ENCODE measurements at places on chromosomes 11 and 22. TPM values are rescaled to one million over a fixed set of nuclear protein-coding genes. Genes with fewer than 3 reads are reported as not detected.

The SLC6A5 gene
- polyA plus RNA-seq, result 0.21 TPM

DNA sequence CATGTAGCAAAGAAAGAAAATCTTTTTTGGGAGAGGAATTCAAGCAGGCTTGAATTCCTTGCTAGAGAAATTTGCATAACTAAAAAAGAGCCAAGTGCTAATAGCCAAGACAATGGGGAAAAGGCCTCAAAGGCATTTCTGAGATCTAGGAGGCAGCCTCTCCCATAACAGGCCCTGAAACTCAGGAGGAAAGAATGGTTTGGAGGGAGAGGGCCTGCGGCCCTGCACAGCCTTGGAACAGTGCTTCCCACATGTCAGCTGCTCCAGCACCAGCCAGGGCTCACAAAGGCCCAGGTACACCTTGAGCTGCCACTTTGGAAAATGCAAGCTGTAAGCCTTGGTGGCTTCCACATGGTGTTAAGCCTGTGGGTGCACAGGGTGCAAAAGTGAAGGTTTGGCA is 55.5 kb upstream of the TSPAN18 start:
- no peak for DNase-seq

DNA sequence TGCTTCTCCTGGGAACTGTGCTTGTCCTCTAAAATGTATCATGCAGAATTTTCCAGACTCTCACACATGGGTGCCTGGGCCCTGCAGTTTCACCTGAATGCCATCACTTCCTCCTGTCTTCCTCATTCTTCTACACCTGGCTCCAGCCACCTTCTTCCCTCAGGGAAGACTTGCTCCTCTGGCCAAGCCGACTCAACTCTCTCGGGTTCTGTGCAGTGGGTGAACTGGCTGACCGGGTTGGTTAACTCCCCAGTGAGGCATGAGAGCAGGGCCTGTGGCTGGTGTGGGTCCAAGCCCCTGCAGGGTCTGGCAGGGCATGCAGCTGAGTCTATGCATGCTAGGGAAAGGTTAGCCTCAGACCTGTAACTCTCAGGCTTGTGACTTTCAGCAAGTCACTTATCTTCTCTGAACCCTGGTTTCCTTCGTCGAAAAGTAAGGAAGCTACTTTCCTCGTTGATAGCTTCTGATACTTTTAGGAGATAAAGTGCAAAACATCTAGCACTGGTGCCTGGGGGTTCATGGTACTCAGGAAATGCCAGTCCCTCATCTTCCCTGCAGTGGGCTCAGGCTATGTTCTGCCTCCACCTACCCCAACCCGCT is 11.9 kb downstream of the CD82 start:
- no peak for DNase-seq

- no peak for DNase-seq
These were observed 5.5 kb upstream of the TECTA start for GRCh38 chr11:121095561-121095960.

- no peak for DNase-seq
These were observed 389.4 kb upstream of the CADM1 start for GRCh38 chr11:115893461-115894099.

DNA sequence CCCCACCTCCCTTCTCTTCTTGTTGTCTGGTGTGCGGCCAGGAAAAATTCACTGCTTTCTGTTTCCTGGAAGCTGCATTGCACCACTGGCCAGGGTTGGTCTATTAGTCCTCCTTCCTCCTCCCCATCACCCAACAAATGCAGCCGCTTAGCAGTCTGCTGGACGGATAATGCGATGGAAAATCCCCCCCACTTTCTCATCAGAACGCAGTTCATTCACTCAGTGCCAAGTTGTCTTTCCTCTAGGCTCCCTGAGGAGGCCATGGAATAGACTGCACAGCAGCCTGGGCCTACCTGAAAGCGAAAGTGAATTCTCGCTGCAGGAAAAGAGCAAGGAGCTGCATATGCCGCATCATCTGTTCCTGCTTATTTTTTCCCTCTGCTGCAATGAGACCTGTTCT is 513.6 kb downstream of the METTL15 start:
- no peak for DNase-seq

DNA sequence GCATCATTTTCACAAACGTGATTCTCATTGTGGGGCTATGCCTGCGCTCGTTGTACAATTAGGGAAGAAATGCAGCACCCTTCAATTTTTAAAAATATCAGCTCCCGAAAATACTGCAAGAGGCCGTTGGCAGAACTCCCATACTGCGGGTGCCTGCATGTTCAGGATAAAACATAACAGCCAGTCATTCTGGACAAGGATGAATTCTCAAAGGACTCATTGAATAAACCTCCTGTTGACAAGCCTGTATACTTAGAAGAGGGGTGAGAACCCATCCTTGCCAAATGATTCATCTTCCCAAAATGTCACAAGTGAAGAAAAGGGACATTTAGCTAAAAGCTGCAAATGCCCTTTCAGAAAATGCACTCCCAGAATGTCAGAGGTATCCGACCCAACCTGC is 141.9 kb downstream of the CSNK2A3 start:
- DNase-seq, result no peak

Measured in left renal pelvis (tissue), 4 donors.